ENCODE measurements at places on chromosomes 3 and 15.

DNA sequence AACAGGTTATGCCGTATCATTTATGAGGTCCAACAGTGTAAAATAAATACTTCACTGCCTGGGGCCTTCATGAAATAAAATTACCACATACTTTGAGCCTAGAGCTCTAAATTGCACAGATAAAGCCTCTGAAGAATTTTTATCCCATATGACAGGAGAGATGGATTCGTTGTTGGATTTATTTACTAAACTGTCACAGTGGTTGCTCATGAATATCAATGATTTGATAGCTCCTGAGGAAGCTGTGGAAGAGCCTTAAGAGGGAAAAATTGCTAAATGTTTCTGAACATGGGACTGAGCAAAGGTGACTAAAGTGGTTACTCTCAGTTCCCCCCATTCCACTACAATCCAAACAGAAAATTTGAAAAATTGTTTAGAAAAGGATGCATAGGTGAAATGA lies 558.9 kb upstream of the IL12A start:
- no peak for DNase-seq

DNA sequence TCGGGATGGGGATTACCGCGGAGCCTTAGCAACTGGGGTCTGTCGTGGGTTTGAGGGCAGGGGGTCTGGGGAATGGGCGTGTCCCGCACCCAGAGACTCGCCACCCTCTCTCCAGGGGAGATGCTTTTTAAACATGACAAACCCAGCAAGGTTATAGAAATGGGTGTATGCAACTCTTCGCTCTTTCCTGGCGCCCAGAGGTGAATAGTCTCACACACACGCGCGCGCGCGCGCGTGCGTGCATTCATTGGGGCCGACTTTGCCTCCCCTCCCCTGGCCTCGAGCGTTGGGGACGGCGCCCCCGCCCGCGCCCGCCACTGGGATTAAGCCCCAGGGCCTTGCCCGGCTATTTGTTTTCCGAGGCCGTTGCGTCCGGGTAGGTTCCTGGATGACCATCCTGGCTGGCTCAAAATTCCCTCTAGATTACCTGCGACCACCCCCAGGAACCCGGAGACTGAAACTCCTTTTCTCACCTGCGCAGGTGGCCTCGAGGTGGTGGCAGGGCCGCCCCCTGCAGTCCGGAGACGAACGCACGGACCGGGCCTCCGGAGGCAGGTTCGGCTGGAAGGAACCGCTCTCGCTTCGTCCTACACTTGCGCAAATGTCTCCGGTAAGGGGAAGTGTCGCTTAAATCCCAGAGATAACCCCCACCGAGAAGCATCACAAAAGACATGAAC lies 777 bp downstream of the GPR160 start:
- DNase-seq, result no peak

DNA sequence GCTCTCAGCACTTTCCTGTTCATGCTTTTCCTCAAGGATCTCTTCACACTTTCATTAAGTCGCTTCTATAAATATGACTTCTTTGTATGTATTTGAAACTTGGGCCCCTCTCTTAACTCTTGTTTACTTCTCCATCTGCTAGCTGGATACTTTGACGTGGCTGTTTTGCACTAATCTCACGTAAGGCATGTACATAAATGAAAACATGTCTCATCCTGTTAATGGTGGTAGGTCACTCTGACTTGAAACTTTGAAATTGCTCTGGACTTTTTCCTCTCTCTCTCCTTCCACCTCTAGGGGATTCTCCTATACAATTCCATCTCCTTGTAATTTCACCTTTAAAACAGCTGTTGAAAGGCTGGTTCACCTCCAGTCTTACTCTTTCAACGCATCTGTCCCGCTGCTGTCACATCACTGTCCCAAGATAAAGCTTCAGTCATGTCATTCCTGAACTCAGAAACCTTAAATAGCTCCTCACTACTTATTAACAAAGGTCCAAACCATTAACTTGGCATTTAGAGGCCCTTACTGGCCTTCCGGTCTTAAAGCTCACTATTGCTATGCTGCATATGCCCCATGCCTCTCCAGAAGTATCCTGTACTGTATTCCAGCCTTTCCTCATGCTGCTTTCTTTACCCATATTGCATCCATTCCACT lies 1.2 kb downstream of the BLOC1S6 start:
- DNase-seq, result no peak

DNA sequence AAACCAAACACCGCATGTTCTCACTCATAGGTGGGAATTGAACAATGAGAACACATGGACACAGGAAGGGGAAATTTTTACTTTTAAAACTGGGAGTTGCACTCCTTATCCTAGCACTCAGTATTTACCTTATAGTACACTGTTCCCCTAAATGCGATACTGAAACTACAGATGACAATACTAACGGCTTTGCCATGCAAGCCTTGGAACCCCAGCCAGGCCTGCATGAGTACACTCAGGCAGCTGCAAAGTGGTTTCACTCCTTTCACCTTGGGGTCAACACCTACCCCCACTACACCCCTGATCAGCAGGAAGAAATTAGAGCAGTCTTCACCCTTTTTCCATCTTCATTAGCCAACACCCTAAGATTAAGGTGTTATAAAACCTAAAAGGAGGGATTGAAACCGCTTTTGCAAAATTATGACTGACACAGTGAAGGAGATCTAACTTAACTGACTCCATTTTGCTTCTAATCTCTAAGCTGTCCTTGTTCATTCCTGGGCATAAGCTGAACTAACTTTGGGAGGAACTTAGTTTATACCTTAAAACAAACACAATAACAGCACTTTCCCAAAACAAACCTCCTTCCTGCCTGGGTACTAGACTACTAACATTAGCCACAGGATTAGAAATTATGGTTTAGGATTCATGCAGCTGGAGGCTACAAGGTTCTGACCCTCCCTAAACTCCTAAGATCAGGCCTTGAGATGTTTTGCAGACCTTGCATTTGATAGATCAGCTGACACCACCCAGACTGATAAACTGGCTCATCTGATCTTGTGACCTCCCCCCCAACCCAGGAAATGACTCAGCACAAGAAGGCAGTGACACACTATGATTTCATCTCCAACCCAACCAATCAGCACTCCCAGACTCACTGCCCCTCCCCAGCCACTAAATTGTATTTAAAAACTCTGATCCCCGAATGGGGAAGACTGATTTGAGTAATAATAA lies 452.1 kb upstream of the PPP2R3A start:
- no peak for DNase-seq

Measured in bone marrow (tissue), 2 donors.